ENCODE measurements at places on chromosomes 7 and 10.

GRCh38 chr7:32298408-32299132 is 191.6 kb downstream of the LSM5 start:
- DNase-seq: no peak

GRCh38 chr10:126902157-126902556 is 3.1 kb upstream of the DOCK1 start:
- DNase-seq: no peak

DNA sequence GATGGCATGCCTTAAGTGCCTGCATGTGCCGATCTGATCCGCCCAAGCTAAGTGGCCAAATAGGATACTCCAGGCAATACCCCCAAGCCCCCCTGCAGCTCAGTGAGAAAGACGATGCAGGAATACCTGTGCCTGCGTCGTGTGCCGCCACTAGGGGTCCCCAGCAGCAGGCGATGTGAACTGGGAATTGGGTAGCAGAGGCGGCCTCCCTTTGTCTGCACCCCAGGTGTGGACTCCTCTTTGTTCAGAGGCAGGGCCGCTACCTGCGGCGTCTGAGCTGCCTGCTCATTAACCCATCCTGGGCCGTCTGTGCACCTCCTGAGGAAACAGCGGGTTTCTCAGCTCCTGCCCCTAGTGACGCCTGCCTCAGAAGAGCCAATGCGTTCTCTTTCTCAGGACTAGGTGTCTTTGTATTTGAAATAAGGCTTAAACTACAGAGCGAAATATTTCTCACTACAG is 4.8 kb upstream of the CHN2 start:
- no peak for DNase-seq

DNA sequence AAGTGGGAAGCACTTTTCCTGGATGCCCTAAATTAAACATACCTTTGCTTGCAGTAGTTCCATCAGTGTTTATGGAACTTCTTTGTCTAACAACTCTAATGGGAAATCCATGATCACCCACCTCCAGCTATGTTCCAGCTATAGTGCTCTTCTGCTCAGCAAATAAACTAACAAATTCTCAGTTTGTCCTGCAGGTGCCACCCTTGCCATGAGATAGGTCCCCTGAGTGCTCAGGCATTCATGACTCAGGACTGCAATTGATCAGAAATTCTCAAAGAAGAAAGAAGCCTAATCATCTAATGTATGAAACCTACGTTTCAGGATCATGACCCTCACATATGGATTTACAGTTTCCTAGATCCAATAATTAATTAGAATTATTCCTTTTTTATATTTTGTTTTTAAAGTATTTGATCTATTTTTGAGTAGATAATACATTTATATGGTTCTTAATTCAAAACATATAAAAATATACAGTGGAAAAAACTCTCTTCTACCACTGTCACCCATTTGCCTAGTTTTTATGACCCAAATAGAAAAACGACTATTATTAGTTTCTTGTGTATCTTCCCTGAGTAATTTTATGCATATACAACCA is 48.7 kb upstream of the DYNC1I1 start:
- DNase-seq: no peak

DNA sequence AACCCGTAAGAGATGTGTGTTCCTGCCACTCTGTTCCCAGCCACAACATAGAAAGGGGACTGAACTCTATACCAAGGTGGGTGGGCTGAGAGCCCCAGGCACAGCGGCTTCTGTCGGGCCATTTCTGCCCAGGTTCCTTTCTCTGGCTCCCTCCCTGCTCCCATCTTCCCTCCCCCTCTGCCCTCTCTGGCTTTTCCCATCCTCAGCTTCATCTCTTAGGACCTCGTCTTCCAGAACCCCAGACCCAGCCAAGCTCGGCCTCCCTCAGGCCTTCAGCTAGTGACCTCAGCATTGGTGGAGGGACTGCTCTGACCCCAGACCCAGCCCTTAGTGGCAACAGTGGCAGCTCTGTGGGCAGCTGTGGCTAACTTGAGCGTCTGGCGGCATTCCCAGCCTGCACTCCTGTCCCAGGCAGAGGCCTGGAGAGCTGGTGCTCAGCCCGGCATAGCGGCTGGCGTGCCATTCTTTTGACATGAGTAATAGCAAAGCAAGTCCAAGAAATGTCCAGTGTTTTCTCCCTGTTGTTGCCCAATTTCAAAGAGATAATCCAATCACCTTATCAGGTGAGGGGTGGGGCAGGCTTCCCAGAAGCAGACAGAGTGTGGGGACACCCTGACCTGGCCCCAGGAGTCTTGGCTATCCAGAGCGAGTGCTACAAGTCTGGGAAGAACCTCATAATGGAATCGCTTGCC is 15.9 kb downstream of the PTPRE start:
- no peak for DNase-seq

DNA sequence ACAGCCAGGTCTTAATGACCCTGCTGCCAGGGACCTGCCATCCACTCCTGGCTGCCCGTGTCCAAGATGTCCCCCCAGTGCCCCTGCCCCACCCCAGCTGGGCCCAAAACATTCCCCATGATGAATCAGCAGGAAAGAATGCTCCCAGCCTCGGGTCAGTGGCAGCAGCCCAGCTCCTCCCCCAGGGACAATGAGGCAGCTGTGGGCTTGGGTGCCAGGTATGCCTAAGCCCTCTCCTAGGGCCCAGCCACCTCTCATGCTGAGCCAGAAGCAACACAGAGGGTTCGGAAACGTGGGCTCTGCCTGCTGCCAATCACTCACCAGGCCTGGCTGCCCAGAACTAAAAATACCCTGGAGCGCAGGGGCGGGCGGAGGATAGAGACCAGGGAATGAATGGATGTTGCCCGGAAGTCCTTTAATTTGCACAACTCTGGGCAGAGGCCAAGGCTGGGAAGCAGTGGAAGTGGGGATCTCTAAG is 1.5 kb upstream of the LOXL4 start:
- DNase-seq: no peak

DNA sequence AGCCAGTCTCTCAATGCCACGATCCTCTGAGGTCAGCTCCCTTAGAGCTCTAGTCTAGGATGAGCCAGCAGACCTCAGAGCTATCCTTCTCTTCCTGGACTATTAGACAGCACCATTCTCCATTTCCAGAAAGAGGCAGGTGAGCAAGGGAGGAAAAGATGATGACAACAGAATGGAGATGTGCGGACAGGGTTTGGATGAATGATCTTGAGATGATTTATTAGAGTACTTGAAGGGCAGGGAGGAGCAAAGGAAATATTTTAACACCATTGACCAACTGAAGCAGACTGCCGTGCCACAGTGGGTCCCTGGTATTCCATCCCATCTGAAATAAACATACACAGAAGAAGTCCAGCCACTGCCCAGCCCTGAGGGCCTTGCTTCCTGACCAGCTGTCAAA is 94.3 kb downstream of the CFAP58 start:
- DNase-seq: no peak

DNA sequence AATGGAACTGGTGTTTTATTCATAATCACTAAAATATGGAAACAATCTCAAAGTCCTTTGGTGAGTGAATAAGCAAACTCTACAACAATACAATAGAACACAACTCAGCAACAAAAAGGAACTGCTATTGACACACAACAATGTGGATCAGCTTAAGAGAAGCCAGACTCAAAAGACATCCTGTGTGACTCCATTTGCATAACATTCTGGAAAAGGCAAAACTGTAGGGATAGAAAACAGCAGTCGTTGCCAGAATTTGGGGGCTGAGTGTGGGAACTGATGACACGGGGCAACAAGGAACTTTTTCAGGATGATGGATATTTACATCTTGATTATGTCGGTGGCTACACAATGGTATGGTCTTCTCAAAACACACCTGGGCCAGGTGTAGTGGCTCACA is 32.4 kb upstream of the SVIL start:
- no peak for DNase-seq

DNA sequence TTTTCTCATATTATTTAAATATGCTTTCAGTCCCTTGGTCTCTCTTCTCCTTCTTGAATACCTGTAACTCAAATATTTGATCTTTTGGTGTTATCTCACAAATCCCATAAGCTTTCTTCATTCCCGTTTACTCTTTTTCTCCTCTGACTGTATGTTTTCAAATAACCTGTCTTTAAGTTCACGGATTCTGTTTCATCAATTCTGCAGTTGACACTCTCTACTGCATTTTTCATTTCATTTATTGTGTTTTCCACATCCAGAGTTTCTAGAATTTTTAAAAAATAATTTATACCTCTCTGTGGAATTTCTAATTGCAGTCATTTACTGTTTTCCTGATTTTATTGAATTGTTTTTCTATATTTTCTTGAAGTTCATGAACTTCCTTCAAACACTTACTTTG is 298.4 kb downstream of the PTPRN2 start:
- no peak for DNase-seq

DNA sequence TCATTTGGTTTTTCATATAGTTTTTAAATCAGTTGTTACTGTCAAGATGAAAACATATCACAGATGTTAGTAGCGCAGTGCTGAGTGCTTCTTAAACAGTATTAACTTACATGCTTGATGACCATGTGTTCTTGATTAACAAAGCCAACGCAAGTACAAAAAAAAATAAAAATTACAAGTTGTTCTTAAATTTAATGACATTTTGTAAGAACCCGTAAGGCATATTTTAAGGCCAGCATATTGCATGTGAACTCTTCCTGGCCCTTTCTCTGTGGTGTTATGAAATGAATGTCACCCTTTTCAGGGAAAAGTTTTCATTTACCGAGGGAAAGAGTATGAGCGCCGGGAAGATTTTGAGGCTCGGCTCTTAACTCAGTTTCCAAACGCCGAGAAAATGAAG is 140.4 kb upstream of the NPS start:
- no peak for DNase-seq

Measured in effector memory CD4-positive, alpha-beta T cell (primary cell).